ENCODE measurements at places on chromosomes 11 and 22.
A peak's percentile ranks its signal among the peaks of the same experiment; 100 is the strongest.

- no peak for DNase-seq
Observed at GRCh38 chr11:132523929-132524328, 1008.4 kb downstream of the OPCML start.

DNA sequence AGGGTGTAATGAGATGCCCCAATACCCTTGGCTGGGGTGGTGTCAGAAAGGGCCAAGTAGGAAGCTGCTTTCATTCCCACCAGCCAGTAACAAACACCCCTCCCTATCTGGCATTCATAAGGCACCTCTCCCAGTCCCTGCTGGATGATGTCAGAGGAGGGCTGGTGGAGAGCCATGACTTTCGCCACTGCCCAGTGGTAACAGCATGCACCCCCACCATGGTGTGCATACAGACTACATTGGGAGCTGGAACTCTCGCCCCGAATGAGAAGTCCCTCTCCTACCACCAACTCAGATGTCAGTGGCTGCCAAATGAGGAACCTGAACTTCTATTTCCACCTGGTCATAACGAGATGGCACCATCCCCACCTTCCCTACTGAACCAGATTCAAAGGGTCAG, 73.3 kb downstream of the SGSM3 start:
- DNase-seq = no peak

GRCh38 chr11:73350908-73351636, 25.1 kb upstream of the RELT start:
- peak; percentile 29 for DNase-seq

DNA sequence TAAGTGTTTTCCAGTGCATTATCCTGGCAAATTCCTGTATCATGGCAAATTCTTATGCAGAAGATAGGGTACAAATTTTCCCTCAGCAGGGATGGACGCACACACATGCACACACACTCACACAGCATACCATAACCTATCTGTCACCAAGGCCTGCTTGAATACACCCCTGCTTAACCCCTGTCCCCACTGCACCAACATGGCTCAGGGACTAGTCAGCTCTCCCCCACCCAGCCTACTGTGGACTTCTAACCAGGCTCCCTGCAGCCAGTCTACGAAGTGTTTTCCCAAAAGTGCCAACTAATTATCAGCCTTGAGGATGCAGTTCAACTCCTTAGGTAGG, 63.1 kb downstream of the RAB30 start:
- peak; percentile 21 for DNase-seq

- DNase-seq = no peak
Observed at GRCh38 chr11:17635551-17635938, 83.8 kb upstream of the MYOD1 start.
